ENCODE measurements at places on chromosomes 4 and X.

DNA sequence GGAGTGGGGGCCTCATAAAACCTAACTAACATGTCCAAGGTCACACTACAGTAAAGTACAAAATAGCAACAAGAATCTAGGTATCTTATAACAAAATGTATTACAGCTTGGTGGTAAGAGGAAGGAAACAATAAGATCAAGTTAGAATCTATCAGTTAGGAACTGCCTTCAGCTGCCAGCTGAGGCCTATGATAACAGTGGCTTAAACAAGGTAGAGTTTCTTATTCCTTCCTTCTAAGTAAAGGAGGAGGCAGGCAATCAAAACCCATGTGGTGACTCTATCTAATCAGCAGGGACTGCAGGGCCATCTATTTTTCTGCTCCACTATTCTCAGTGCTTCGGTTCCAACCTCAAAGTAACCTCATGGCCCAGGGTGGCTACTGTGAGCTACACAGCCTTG lies 10.9 kb downstream of the SH3D19 start:
- DNase-seq, result no peak

GRCh38 chrX:63275127-63275526 lies 76.0 kb downstream of the SPIN4 start:
- no peak for DNase-seq

GRCh38 chrX:13489454-13489853 lies 79.9 kb upstream of the EGFL6 start:
- DNase-seq, result peak; percentile 41

DNA sequence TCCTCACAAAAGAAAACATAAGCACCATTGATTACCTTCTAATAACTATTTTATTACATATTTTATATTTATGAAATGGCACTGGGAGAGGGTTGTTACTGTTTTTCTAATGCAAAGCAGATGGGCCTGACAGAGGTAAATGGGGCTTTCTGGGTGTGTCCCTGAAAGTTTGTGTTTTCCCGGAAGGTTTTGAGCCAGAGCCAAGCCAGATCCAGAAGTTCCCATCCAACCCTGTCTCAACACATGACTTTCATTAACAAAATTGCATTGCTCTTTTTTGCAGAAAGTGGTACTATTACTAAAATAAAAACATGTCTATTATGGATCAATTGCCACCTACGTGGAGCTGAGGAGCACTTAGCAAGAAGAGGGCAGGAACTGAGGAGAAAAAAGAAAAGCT lies 181.3 kb downstream of the RAB28 start:
- DNase-seq, result no peak
